Caudate nucleus (tissue), 63 donors: ENCODE measurements at places on chromosomes 2 and 18.
A peak's percentile ranks its signal among the peaks of the same experiment; 100 is the strongest.

DNA sequence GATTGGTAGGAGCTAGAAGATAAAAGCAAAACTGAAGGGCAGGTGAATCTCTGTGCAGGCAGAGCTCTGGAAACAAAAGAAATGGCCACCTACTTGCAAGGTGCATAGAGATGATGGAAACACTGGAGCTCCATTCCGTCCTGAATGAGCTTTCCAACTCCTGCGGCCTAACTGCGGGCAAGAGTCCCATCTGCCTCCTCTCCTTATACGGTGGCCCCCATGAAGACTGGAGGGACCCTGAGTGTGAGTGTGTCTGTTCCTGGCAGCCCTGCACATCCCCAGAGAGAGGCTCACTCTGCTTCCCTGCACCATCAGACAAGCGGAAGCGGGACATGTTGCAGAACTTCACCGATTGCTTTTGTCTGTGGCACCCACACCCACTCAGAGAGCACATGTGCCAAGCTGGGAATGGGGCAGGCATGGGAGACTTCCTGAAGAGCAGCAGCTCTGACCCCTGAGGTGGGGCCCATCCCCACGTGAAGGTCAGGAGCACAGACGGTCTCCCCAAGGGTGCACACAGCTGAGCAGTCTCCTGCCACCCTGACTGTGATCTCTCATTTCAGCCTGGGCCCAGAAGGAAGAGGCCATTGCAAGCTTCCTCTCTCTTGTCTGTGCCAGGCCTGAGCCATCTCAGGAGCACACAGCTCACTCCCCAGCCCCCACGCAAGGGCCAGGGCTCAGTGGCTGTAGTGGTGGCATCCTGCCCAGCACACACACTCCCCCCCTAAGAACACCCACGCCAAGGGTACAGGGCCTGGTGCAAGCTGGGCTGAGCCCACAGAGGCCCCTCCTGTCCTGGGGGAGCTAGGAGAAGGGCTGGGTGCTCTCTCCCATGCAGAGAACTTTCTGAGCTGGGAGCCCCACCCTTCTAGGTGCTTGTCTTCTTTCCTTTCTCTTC lies 75.3 kb downstream of the STPG4 start:
- no peak for DNase-seq

DNA sequence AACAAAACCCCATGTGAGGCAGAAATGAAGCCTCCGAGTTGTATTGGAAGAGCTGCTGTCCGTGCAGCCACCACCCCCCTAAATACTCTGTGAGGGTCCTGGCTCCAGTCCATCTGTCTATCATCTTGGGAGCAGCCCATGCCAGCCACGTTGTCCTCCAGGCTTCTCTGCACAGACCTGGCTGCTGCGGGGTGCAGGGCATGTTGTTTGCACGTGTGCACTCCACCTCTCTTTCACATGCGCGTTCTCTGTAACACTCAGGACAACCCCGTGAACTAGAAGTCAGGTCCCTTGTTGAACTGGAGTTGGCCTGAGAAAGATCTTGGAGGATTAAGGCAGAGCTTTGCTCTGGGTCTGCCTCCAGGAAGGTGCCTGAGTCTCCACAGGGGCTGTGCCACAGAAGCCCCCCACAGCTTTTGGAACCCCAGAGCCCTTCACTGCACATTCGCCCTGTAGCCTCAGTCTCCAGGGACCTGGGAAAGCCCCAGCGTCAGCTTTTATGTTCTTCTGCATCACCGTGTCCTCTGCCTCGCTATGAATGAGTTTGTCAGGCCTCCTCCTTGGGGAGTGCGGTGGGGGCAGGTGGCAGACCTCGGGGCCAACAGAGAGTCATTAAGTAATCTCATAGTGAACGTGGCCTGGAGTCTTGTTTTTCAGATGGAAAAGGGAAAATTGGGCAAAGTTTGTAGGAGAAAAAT lies 16.6 kb downstream of the RTP5 start:
- DNase-seq, result no peak

DNA sequence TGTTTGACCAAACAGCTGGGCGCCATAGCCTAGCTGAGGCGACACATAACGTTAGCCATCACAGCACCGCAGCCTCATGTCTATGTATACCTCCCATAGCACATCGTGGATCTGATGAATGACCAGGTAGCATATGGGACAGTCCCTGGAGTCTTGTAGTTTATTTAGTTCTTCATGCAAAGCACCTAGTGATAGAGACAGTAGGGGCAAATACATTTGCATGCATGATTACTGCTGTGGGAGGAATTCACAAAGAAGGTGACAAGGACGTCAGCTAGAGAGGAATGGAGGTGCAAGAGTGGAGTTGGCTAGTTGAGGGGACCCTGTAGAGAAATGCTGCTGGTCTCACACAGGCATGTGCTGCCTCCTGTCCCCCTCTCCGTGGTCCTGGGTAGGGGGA lies 478.9 kb upstream of the HS6ST1 start:
- DNase-seq, result no peak

DNA sequence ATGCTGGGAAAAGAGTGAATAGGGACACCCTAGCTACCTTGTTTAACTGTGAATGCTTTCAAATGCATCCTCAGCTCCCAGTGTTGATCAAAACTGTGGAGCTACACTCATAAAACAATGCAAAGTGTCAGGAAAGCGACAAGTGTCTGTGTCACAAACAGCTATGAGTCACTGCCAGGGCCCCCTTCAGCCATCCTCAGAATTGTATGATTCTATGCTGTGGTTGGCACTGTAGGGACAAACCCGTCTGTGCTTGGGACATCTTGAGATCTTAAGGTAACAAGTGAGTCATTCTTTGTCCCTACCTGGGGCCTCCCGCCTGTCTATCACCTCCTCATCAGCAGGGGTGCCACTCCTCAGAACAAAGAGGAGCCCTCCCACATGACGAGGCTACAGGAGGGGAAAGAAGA lies 42.4 kb downstream of the KLF7 start:
- DNase-seq, result no peak

GRCh38 chr2:143068509-143068908 lies 60.7 kb upstream of the ARHGAP15 start:
- no peak for DNase-seq

DNA sequence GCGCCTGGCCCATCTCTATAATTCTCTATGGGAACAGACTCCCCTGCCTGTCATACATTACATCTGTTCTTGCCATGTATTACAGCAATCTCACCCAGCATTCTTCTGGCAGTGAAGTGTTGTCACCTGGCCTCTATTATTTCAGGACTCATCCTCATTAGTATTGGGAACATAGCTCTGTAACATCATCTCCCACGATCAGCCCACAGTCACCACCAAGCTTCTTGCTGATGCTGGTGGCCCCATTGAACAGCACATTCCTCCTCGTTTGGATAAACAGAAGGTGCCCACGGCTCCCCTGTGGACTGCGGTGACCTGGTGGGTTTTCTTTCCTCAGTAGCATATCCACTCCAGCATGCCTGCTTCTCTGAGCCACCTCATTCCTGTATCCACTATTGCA lies 21.5 kb downstream of the CHCHD5 start:
- DNase-seq, result peak; percentile 40

GRCh38 chr2:222796413-222797103 lies 64.3 kb upstream of the ACSL3 start:
- no peak for DNase-seq

GRCh38 chr2:102667072-102667471 lies 47.7 kb downstream of the SLC9A2 start:
- no peak for DNase-seq

DNA sequence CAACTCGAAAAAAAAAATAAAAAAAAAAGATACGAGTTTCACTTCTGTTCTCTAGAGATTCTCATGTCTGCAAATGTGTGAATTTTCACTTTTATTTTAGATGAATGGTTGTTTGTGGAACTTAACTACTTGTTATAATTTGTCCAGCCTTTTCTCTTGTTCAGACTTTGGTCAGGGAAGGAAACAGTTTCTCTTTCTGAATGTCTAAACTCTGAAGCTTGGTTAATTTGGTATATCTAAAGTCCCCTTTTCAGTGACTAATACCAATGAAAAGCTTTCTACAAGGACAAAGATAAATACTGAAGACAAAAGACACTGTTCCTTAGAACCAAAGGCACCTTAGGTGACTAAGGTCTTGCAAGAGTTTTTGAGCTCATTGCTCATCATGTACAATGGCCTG lies 144.4 kb upstream of the PIEZO2 start:
- DNase-seq, result no peak

DNA sequence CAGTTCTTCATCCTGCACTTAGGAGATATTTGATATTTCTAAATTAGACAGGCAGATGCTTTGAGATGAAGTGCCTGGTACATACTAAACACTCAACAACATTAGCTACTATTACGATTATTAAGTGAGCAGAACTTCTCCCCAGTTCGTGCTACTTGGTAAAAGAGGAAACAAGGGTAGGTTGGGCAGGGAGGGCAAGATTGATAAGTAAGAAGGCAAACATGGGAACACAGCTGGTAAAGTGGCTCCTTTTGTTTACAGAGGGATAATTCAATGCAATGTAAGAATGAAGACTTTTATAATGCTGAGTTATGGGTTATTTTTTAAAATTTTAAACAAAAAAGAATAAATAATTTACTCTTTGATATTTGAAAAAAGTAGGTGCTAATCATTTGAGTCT lies 15.9 kb upstream of the WIPF1 start:
- no peak for DNase-seq

GRCh38 chr2:53938904-53939303 lies 31.9 kb downstream of the PSME4 start:
- no peak for DNase-seq

- DNase-seq, result no peak
Observed at GRCh38 chr2:191443446-191443845, 198.2 kb downstream of the MYO1B start.

GRCh38 chr2:7983451-7983850 lies 698.4 kb upstream of the ID2 start:
- no peak for DNase-seq
